ENCODE measurements at places on chromosomes 12 and 14. TPM values are rescaled to one million over a fixed set of nuclear protein-coding genes. Genes with fewer than 3 reads are reported as not detected.

DNA sequence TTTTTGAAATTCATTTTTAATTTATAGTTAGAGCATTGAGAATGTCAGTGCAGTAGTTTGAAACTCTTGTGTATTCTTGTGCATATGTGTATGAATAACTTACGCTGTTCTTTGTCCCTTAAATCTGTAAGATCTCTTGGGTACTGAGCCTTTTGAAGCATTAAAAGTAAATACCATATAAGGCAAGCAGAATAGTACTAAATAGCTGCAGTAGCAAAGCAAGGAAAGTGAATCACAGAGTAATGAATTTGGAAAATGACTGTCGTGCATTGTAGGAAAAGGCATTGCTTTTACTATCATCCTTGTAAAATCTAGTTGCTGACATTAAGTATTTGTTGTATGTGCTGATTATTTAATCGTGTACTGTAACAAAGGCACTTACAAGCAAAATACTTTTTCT, 12.1 kb downstream of the CNOT2 start:
- no peak for DNase-seq

GRCh38 chr12:76855271-76855670, 23.5 kb downstream of the CSRP2 start:
- DNase-seq = no peak

GRCh38 chr12:3480764-3481163, 10.2 kb upstream of the PRMT8 start:
- peak; percentile 21 for DNase-seq

The ACVRL1 gene
- 0.62 TPM for total RNA-seq

The INHBC gene
- not detected for total RNA-seq

The TPPP2 gene
- not detected for total RNA-seq

The VRTN gene
- total RNA-seq = 143 TPM
